ENCODE measurements at places on chromosomes 7 and 10. TPM values are rescaled to one million over a fixed set of nuclear protein-coding genes. Genes with fewer than 3 reads are reported as not detected.

Gene PIK3CG
- total RNA-seq, result under 0.01 TPM

Gene SEM1
- total RNA-seq, result 16.4 TPM

Gene INA
- total RNA-seq, result 0.36 TPM

Gene TSPAN33
- 0.65 TPM for total RNA-seq

Gene FOXK1
- 27.1 TPM for total RNA-seq

Gene PLA2G12B
- total RNA-seq, result not detected

Gene EN2
- total RNA-seq, result not detected

Gene AGAP5
- 0.49 TPM for total RNA-seq

Gene ADAMTS14
- 1.3 TPM for total RNA-seq

Gene GATA3
- not detected for total RNA-seq

Gene OPN4
- not detected for total RNA-seq

Gene OR6V1
- not detected for total RNA-seq

Gene CISD1
- total RNA-seq, result 30.0 TPM

Gene IL2RA
- not detected for total RNA-seq

Gene PHYH
- total RNA-seq, result 18.8 TPM

Gene CAV2
- total RNA-seq, result 76.2 TPM

Gene SPDYE6
- total RNA-seq, result not detected

Gene PTPN20
- not detected for total RNA-seq

Gene IRF5
- 0.16 TPM for total RNA-seq

Gene GNAT3
- total RNA-seq, result not detected

Gene ADAM22
- total RNA-seq, result 0.54 TPM

Gene HABP2
- total RNA-seq, result not detected

Gene FRMPD2
- not detected for total RNA-seq

Gene EPO
- not detected for total RNA-seq

Gene FAM149B1
- 11.3 TPM for total RNA-seq

Gene NPC1L1
- 0.18 TPM for total RNA-seq

Gene PHKG1
- total RNA-seq, result not detected

Gene TDRD1
- 0.16 TPM for total RNA-seq

Gene ITPRID1
- total RNA-seq, result not detected

Gene FERD3L
- total RNA-seq, result not detected

Gene LRCH4
- total RNA-seq, result 56.3 TPM

Gene ANXA8L1
- total RNA-seq, result not detected

Gene HOXA4
- total RNA-seq, result not detected

Gene CRHR2
- not detected for total RNA-seq

Gene HTR5A
- total RNA-seq, result not detected

Gene NUTM2D
- total RNA-seq, result 1.4 TPM

Gene NUPR2
- total RNA-seq, result not detected

Gene FEZF1
- not detected for total RNA-seq

Gene AGAP9
- 0.32 TPM for total RNA-seq

Gene TMEM254
- 17.7 TPM for total RNA-seq

Gene CHAT
- total RNA-seq, result not detected

Gene HEPACAM2
- total RNA-seq, result not detected

Gene ZFYVE27
- 8.5 TPM for total RNA-seq

Gene KCNH2
- under 0.01 TPM for total RNA-seq

Gene GPR26
- total RNA-seq, result not detected
